Uterus (tissue), 4 donors: ENCODE measurements at places on chromosomes 12 and 14.

GRCh38 chr12:130184404-130185090, 22.3 kb downstream of the FZD10 start:
- DNase-seq, result no peak

DNA sequence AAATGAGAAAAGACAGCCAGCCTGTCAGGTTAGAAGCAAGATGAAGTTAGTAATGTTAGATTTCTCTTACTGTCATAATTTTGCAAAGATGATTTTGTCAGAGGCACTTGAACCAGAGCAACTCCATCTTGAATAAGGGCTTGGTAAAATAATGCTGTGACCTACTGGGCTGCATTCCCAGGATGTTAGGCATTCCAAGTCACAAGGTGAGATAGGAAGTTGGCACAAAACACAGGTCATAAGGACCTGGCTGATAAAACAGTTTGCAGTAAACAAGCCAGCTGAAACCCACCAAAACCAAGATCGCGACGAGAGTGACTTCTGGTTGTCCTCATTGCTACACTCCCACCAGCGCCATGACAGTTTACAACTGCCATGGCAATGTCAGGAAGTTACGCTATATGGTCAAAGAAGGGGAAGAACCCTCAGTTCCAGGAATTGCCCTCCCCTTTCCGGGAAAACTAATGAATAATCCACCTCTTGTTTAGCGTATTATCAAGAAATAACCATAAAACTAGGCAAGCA, 1313.5 kb upstream of the TMEM132C start:
- no peak for DNase-seq

DNA sequence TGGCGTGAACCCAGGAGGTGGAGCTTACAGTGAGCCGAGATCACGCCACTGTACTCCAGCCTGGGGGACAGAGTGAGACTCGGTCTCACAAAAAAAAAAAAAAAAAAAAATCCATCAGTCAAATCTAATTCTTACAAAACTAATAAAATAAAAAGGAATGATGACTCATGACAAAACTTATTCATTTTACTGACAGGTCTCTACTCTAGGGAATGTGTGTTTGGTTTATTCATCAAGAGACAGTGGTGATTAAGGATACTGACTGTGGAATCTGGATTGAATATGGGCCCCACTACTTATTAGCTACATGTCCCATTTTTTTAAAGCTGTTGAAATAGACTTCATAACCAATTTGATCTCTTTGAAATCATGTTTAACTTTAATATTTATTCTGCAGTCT, 29.3 kb upstream of the GAS2L3 start:
- no peak for DNase-seq

DNA sequence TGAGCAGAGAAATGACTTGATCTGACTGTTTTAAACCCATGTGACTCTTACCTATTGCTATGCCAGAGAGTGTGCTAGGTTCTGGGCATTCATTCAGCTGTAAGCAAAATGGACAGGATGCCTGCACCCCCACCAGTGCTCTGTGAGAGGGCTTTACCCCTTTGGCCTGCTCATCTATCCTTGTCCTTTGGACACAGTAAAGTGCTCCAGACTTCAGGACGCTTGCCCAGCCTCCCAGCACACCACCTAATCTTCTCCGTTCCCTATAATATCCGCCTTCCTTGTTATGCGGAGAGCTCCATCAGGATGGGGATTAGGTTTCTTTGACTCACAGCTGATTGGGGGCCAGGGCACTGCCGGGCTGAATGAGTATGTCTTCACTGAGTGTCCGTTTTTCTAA, 4.4 kb upstream of the ZNF839 start:
- DNase-seq, result no peak

DNA sequence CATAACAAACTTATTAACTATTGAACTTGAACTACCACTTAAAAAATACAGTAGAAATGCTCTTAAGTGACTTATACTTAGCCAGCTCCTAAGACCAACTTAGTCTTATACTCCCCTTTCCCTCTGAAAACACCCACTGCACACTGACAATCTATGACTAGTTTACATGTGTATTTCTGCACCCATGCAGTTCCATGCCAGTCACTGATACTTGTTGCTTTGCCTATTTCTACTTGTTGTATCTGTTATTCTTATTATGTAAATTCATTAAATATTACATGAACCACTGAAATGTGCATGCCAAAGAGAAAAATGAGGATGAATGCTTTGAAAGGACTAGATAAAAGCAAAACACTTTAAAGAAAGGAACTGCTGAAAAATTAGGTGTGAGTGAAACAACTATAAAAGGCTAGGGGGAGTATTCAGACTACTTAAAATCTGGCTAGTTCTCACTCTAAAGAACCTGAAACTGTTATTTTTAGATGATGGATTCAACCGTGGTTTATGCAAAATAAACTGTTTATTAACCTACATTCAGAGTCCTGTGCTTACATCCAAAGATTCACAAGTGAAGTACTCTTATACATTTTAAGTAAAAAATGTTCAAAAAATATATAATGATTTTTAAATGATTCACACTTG, 74.7 kb downstream of the RPS6KA5 start:
- DNase-seq, result no peak

- no peak for DNase-seq
These were observed 18.5 kb upstream of the MAP1LC3B2 start for GRCh38 chr12:116540622-116541152.

- DNase-seq, result no peak
These were observed 138.2 kb downstream of the MON2 start for GRCh38 chr12:62604871-62605270.
